T-cell (primary cell): ENCODE measurements at places on chromosomes 6 and 20.

- DNase-seq, result no peak
Measured at GRCh38 chr6:94127716-94128115, 708.4 kb upstream of the EPHA7 start.

DNA sequence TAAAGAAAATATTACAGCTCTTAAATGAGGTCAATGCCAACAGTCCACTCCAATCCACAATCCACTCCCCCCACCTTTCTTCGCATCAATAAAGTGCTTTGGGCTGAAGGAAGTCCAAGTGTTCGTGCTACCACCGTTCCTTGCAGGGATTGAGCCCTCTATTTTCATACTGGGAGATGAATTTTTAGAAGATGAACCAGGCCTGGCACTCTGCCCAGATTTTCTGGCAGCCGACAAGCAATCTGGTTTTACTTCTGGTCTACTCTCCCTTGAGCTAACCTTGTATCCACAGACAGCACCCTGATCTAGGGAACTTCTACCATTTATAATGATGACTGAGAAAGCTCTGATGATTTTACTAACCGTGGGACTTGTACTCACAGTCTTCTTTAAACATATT is 72.3 kb downstream of the BTBD9 start:
- DNase-seq, result no peak

GRCh38 chr6:105326216-105326615 is 76.7 kb downstream of the PREP start:
- DNase-seq, result no peak

GRCh38 chr20:60540591-60540990 is 582.4 kb downstream of the CDH26 start:
- DNase-seq, result no peak

GRCh38 chr6:23243854-23244253 is 674.5 kb downstream of the HDGFL1 start:
- DNase-seq, result no peak

DNA sequence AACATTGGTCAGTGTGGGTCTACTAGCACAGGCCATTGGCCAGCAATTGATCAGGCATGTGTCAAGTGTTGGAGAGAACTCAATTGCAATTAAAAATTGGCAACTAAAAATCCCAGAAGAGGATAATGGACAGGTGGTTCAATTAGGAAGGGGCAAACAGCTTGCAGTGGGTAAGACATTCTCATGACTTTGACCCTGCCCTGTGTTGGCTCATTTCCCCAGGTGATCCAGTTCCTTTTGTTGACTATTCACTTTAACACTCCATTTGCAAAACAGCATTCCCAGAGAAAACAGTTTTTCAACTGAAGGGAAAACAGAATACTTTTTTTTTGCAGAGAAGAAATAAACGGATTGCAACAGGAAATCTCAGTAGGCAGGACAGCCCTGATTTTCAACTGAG is 28.9 kb upstream of the SCGN start:
- no peak for DNase-seq

- no peak for DNase-seq
Measured at GRCh38 chr20:13024596-13024995, 15.8 kb downstream of the SPTLC3 start.

DNA sequence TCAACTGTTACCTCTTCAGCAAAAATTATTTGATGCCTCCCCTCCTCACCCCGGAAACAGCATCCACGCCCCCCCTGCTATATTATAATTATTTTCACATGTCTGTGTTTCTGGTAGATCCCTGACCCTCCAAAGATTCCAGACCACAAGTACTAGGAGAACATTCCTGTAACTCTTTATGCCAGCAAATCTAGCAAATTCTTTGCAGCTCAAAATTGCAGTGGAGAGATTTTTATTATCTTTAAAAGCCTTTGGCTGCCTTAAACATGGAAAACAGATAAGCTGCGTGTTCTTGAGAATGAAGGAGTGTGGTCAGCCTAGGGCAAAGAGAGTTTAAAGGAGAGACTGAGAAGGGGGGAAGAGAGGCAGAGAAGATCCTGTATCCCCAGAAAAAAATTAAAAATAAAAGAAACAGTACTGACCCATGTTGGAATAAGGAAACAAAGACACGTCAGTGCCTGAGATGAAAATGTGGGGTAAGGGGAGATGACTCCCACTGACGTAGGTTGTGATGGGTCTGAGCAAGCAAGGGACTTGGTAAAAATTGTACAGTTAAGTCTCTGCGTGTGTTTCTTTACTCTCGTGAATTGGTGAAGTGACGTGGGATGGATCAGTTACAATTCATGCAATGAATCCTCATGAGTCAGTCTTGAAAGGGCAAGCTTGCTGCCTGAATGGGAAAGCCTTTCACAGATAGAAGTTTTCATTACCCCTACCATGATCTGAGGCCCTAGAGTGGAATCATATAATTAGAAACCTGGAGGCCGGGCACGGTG is 8.3 kb downstream of the ID4 start:
- DNase-seq, result no peak
